ENCODE measurements at places on chromosomes 1 and 21.

DNA sequence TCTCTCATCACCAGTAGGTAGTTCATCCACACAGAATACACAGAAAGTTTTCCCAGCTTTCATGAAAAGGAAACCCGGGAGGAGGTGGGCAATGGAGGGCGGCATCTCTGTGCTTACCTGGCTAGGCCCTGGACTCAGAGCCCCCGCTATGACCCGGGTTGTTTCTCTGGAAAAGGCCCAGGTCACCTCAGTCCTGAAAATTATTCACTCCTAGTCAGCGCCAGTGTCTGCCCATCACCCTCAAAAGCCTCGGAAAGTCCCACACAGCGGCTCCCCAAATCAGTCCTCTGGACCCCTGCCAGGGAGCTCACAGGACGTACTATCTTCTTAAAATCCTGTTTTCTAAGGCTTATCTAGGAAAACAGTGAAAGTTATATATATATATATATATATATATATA lies 51.2 kb downstream of the TCP10L start:
- DNase-seq, result no peak

DNA sequence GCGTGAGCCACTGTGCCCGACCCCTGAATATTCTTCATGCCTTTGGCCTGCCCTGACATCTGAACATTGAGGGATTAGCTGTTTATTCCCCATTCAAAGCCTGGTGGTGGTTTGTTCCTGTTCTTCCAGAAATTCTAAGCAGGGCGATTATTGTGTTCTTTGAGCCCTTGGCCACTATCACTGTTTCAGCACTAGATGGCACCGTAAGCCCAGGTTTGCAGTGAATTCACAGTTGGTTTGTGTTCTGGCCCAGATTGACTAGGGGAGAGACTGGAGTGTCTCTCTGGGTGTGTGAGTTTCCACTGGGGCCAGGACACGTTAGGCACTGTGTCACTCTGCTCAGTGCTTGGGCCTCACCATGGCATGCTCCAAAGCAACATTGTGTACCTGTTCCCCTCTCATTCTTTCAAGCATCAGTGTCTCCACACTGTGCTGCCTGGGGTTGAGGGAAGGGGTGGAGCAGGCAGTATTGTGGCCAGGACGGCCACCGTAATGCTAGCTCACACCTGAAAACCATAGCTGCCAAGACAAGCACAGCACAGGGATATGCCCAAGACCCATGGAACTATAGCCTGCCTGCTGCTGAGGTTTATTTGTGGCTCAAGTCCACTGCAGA lies 52.7 kb downstream of the PKN2 start:
- no peak for DNase-seq

DNA sequence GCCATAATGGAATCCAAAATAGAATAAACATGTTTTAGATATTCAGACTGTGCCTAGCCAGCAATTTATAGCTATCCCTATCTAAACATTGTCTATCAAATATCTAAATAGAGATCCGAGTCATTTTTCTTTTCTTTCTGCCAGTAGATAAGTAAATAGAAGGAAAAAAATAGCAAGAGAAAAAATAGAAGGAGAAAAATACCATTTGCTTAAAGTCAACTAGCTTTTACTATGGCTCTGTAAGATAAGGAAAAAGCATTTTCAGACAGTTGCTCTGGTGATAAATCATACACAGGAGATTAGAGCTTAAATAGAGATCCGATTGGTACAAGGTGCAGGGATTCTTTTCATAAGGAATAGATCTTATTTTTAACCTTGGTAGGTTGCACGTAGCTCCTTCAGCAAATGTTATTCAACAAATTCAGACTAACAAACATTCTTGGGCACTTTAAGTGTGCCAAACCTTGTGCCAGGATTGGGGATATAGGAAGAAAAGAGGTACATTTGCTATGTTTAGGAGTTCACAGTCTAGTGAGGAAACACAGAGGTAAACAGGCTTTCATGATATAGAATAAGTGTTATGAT lies 70.1 kb upstream of the CCDC190 start:
- DNase-seq, result no peak

DNA sequence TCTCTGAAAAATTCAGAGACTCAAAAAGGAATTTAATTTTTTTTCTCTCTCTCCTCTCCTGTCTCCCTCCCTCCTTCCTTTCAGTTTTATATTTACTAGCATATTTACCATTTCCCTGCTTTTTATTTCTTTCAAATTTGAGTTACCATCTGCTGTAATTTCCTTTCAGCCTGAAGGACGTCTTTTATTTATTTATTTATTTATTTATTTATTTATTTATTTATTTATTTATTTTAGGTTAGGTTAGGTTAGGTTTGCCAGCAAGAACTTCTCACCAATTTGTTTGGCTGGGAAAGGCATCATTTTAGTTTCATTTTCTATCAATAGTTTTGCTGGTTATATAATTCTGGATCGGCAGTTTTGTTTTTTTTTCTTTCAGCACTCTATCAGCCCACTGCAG lies 231.7 kb upstream of the ZRANB2 start:
- DNase-seq, result no peak

DNA sequence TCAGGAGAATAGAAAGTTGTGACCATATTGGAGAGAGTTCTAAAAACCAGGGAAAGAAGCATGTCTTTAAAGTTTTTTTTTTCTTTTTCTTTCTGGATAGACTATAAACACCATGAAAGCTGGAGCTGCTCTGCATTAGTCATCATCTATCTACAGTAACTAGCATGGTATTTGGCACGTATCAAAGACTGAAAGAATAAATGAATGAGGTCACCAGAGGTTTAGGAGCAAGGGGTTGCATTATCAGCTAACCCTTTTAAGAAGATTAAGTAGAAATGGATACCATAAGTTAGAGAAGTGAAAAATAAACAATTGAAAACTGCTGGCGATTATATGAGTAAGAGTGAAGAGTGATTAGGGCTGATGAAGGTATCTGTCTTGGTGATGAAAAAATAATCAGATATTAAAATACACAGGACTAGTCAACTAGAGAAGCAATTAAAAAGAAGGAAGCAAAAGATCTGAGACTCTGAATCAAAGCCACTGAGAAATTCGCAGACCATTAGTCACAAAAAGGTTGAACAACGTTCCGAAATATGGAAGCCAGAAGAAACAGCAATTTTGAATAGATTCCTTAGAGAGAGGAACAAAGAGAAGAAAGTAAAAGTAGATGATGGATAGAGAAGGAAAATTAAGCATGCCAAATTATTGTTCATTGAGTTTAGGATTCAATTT lies 536.4 kb downstream of the DPYD start:
- no peak for DNase-seq

- no peak for DNase-seq
Observed at GRCh38 chr1:201487742-201488141, 18.8 kb upstream of the PHLDA3 start.

DNA sequence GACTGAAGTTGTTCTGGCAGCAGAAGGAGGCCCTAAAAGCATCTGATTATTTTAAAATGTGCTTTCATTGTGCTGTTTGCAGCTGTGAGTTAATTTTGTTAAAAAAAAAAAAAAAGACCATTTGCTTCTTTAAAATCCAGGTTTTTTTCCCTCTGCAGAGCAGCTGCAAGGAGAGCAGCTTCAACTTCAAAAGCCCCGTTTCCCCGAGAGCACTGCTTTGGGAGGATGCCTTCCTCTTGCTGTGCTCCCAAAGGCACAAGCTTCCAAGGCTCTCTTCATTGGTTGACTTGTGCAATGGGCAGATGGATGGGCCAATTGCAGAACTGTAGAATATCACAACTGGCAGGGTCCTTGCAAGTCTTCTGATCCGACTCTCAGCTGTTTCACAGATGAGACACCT lies 459.2 kb upstream of the PKN2 start:
- no peak for DNase-seq

DNA sequence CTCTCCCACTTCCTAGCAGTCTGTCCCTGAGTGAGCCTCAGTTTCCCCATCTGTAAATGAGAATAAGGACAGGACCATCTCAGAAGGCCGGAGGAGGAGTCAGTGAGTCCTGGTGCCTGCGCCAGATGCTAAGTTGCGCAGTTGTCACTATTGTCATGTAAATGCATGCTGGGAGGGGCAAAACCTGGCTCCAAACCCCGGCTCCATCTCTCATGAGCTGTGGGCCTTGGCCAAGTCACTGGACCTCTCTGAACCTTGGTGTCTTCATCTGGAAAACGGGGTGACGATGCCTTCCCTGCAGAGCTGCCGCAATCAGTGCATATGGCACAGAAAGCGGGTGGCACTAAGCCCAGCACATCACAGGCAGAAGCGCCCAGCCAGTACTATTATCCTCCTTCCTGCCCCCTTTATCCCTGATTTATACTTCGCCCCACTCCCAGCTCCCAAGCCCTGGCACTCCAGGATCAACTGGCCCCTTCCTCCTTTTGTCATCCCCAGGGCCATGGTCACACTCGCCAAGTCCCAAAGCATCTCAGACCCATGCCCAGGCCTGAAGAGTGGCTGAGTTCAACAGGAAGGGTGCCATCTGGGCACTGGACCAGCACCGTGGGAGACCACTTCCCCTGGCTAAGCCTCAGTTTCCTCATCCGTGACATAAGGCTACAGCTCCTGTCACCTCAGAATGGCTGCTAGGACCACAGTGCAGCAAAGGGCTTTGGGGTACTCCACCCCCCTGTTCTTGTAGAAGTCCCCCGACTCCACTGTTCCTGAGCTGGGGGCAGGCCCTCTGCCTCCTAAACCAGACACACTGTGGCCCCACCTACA lies 4.3 kb upstream of the PLEKHG5 start:
- no peak for DNase-seq

GRCh38 chr1:183498342-183498991 lies 26.2 kb downstream of the SMG7 start:
- no peak for DNase-seq

DNA sequence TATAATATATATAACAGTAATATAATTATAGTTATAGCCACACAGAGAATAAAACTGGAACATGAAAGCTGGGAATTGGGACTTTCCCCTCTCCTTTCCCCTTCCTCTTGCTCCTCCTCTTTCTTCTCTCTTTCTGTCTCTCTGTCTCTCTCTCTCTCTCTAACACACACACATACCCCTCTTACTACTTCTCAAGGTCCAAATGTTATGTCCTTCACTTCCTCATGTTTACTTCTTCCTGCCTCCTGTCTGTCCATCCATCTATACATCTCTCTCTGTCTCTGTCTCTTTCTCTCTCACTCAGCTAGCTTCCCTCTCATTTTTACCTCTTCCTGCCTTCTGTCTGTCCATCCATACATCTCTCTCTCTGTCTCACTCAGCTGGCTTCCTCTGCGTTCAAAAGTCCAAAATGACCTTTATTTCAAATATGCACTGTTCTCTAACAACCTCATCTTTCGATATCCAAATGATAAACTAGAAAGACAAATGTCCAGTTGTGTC lies 261.1 kb downstream of the SIPA1L2 start:
- DNase-seq, result no peak

DNA sequence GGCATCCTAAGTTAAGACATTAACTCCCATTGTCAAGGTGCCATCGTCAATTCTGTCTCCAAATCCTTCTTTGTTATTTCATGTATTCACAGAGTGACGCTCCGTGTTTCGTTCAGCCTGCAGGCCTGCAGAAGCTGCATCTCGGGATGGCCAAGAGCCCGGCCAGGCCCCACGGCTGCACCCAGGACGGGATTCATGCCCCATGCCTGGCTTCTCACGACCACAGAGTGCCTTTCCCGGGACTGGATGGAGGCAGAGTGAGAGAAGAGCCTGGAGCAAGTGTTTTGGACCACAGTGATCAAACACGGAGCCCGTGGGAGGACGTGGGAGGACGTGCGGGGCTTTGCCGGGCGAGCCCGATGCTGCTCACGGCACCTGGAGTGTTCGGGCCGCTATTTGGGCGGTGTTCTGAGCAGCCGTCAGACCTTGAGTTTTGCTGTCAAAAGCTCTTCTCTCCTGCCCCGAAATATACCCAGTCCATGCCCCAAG lies 56.8 kb downstream of the COL6A1 start:
- no peak for DNase-seq

GRCh38 chr1:230797942-230798365 lies 50.8 kb downstream of the CAPN9 start:
- peak; percentile 5 for DNase-seq

- DNase-seq, result peak; percentile 14
Observed at GRCh38 chr1:22889213-22889827, 83.3 kb downstream of the LACTBL1 start.

DNA sequence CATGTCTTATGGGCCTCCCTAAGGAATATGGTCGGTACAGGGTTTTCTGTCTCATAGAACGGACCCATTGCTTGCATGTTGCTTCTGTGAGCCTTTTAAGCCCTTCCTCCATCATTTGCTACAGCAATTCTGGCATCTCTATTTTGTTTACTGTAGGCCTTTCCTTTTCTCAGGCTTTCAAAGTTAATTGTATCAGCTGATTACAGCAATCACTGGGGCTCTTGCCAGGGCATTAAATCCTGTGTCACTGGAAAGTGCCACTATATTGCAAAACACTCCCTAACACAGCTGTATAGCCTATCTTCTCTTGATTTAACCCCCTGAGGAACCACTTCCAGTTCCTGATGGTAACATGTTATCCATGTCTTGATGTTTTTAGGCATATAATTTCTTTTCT lies 156.5 kb downstream of the PDE4B start:
- DNase-seq, result no peak

- DNase-seq, result no peak
Observed at GRCh38 chr1:27607239-27607804, 3.4 kb upstream of the AHDC1 start.
